ENCODE measurements at places on chromosomes 7 and 10.
A peak's percentile ranks its signal among the peaks of the same experiment; 100 is the strongest.

DNA sequence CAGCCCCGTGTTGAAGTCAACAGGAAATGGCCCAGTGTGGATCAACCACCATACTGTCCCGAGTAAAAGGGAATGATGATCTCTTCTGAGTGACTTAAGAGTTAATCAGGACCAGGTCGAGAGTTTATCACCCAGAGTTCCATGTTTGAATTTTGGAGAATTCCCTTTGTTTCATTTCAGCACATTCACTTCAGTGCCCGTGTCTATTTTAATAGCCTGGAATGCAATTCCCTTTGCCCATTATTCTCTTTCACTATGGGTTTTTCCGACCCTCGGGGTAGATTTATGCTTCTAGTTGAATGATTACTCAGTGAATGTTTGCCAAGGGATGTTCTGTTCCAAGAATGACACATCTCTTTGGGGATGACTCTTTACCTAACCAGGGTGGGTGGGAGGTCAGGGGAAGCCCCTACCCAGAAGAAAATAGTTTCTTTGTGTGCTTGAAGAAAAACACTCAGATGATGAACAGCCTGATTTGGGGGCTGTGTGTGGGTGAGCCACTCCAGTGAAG is 594.9 kb downstream of the INHBA start:
- DNase-seq: peak; percentile 70

DNA sequence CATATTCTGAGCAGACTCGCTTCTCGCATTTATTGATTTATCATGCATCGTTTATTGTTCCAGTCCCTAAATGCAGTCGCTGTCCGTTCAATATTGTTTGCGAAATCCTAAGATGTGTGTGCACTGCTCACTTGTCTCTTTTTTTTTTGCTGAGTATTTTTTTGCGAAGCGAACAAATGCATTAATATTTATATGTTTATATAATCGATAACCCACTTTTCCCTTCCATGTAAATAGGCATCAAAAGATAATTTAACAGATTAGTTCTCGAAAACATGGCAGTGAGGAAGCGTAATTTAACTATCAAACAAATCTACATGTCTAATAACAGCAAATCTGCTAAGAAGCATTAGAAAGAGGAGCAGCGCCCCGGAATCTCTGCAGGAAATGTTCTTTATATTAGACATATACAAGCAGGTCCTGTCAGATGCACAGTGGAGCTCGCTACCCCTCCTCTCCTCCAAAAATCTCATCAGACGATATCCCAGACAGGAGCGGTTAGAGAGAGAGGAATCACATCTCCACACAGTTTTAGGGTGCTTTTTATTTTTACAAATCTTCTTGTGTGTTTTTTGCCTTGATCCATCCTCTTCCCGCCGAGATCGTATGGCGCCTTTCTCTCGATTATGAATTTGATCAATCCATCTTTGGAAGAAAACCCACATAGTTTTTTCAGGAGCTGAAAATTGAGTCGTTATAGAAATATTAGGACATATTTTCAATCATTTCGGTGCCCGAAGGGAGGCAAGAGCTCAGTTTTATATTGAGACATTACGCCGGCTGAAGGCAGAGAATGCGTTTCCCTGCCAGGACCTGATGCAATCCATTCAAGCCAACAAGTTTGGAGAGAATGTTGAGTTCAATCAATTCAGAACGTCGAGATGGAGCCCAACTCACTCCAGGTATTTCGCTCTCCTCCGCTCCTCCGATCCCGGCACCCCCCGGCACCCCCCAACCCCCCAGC is at the start of gene ARID5B:
Gene ARID5B (plus strand): TSS at position 871 of the 964 bp plus-strand sequence. CDS start 11 bp downstream, at position 882.
- DNase-seq: peak; percentile 74

DNA sequence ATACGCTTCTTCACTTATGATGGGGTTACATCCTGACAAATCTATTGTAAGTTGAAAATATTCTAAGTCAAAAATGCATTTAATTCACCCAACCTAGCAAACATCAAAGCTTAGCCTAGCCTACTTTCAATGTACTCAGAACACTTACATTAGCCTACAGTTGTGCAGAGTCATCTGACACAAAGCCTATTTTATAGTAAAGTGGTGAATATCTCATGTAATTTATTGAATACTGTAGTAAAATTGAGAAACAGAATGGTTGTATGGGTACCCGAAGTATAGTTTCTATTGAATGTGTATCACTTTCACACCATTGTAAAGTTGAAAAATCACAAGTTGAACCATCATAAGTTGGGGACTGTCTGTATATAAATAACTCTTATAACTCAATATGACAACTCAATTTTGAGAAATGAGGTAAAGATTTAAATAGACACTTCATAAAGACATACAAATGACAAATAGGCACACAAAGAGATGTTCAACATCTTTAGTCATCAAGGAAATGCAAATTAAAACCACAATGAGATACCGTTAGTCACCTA is 73.9 kb downstream of the C10orf90 start:
- DNase-seq: no peak

DNA sequence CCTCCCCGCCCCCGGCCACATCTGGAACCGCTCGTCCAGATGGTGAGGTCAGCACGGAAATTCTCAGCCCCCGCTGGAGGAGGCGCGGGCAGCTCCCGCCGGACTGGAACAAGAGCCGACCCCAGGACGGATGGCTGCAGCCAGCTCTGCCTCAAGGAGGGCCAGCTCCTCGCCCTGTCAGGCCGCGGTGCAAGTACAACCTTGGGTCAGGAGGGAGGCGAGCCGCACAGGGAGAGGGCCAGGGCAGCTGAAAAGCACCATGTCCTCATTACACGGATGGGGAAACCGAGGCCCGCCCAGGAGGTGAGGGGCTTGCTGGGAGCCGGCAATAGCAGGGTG is 3.8 kb upstream of the GRIFIN start:
- DNase-seq: no peak

DNA sequence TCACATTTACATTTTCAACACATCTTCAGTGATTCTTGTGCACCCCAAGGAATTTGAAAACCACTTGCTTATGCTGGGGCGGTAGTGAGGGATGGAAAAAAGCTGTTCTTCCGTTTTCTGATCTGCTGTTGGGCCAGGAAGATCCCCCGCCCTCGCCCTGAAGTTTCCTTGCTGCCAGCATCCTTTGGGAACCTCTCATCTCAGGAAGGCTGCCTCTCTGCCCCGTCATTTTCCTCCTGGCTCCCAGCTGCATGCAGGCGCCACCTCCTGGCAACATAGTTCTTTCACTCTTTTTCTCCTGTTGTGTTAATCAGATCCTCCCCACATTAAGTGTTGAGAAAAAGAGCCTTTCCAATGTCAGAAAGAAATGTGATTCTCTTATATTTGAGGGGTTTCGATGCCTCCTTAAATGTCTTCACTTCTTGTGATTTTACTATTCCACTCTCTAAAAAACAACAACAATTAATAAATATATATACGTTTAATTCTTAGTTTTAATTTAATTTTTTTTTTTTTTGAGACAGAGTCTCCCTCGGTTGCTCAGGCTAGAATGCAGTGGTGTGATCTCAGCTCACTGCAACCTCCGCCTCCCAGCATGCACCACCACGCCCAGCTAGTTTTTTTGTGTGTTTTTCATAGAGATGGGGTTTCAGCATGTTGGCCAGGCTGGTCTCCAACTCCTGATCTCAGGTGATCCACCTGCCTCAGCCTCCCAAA is 122.9 kb downstream of the RALA start:
- DNase-seq: peak; percentile 71

- no peak for DNase-seq
These were observed 26.1 kb downstream of the IL2RA start for GRCh38 chr10:6035931-6036575.

DNA sequence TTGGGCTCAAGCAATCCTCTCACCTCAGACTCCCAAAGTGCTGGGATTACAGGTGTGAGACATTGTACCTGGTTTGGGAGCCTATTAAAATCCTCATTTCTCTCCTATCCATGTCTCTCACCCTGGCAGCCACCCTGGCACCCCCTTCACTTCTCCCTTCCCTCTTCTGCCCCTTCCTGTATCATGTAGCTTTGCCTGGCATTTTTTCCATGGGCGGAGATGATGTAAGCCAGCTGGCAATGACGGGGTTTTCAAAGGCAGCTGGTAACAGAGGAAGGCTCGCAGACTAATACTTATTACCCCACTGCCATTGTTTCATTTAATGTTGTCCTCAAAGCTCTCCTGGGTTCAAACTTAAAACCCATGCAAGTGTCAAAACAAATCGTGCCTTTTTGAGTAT is 61.9 kb downstream of the RGS10 start:
- DNase-seq: peak; percentile 59

Measured in fibroblast of lung (primary cell).